Activated T-cell treated with anti-CD3 and anti-CD28 coated beads, Interleukin-2, amount 50 U/mL, for 48 hours (primary cell): ENCODE measurements at places on chromosomes 5 and 9.

GRCh38 chr5:66642538-66642937 is 46.3 kb downstream of the MAST4 start:
- DNase-seq, result no peak

GRCh38 chr5:92836855-92837755 is 743.9 kb downstream of the NR2F1-AS1 start:
- DNase-seq, result no peak

DNA sequence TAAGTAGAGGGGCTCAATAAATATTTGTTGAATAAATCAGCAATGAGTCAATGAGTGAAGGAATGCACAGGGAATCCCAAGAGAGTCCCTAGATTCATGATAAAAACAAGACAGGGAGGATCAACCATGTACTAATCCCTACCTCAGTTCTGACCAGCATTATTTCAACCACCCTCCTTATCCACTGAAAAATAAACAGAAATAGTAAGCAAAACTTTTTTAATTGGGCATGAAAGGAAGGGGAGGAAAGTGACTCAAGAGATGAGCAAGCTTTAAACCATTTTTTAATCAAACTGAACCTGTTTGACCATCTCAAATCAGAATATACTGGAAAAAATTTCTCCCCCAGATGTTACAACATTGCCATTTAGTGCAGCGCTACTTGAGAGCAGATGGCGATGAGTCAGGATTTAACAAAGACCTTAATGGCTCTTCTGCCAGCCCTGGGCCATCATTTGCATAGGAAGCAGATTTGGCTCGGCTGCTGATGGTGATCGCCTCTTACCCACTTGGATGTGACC is 194.8 kb upstream of the SLC30A5 start:
- no peak for DNase-seq

- no peak for DNase-seq
Observed at GRCh38 chr9:110072597-110073355, 135.2 kb downstream of the C9orf152 start.

GRCh38 chr9:93225892-93226291 is 42.0 kb downstream of the WNK2 start:
- DNase-seq, result no peak

- DNase-seq, result no peak
Observed at GRCh38 chr9:88791105-88791805, 200.0 kb upstream of the S1PR3 start.

GRCh38 chr9:111957856-111958631 is 61.4 kb downstream of the UGCG start:
- peak; percentile 37 for DNase-seq

GRCh38 chr9:121822093-121823085 is 171.0 kb downstream of the DAB2IP start:
- no peak for DNase-seq

- DNase-seq, result no peak
Observed at GRCh38 chr9:88310310-88310980, 77.8 kb upstream of the SPIN1 start.

DNA sequence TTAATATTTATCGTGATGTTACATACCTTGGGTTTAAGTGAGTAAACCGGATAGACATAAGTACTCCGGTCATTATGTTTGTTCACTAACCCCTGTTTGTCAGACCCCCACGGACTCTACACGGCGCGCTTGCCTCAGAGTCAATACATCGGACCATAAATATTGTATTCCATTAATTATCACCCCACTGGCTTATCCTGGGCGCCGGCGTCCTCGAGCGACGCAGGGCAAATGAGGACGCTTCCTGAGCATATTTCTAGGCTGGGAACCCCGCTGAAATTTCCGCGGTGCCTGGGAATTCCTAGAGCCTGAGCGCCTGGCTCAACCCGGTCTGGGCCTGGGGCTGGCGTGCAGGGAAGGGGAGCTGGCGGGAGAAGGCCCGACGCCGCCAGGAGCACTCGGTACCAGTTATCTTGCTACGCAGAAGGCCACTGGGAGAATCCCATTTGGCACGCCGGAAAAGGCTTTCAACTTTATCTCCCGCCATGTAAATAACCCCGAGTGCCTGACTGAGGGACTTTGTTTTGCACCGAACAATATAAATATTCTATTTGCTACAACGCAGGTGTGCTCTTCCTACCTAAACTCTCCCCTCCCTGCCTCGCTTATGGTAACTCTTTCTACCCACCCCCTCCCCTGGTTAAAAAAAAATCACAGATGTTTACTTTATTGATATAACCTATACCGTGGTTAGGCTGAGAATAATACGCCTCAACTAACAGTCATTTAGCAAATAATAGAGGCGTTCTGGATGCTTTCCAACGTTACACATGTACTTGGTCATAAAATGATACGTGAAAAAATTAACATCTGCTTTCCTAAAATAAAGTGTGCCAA is 19.4 kb downstream of the NR2F1 start:
- no peak for DNase-seq

DNA sequence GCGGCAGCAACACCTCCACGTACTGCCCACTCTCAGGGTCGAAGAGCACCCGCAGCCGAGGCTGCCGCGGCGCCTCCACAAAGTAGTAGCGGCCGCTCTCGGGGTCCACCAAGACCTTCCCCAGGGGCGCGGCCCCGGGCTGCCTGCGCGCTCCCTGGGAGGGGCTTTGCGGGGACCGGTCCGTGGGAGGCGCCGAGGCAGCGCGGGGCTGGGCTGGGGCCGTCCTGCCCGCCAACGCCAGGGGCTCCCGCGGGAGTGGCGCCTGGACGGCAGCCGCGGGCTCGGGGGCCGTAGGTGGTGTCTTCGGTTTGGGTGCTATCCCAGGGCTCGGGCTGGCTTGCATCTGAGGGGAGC is 2.6 kb upstream of the MZB1 start:
- DNase-seq, result no peak

DNA sequence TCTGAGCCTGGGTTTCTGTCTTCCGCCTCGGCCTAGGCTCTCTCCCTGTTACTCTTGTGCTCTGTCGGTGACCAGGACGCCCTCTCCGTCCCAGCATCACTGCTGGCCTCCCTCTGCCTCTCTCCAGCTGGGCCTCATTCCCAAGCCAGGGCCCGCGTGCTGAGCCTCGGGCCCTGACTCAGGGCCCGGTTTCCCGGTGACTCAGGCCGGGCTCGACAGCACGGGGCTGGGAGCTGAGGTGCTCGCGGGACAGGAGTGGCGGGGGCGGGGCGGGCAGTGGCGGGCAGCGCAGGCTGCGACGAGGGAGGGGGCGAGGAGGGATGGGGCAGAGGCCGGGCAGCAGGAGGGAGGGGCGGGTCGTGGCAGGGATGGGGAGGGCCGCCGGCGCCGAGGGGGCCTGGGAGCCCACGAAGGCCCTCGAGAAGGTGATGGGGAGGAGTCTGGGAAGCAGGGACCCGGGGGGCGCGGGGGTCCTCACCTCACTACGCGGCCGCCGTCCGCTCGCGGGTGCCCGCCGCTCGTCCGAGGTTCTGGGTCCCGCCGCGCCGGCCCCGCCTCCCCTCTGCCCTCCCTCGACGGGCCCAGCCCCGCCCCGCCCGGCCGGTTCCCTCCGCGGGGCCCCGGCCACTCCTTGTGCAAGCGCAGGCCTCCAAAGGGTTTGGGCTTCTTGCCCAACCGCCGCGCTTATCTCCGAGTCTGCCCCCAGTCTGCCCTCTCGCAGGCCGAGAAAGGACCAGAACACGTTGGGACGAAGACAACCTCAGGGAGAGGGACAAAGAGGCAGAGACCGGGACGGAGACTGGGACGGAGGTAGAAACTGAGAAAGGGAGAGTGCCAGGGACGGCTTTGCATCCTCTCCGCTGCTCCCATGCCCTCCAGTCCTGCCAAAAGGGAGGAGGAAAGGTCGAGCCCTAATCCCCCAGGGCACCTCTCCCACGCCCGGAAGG is at the start of gene ARAP3:
TSS of gene ARAP3 (minus strand) at position 536 of the 947 bp plus-strand sequence. CDS start 1,744 bp downstream, outside the sequence.
- DNase-seq, result peak; percentile 65

GRCh38 chr9:1155602-1156001 is 105.4 kb downstream of the DMRT2 start:
- DNase-seq, result no peak

- DNase-seq, result no peak
Observed at GRCh38 chr5:33905381-33905780, 13.6 kb upstream of the ADAMTS12 start.

DNA sequence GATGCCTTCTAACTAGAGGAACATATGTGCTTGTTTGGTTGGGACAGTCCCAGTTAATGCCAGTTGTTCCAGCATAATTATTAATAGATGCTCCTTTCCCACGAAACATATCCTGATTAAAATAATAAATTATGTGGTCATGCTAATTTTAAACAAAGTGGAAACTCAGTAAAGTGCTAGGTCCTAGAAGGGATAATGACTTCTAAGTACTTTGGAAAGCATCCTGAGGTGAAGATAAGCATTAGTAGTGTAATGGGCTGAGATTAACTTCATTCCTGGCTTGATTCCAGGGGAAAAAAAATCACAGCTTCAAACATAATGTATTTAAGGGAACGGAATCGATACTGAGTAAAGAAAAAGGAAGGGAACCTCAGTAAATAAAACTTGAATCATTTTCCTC is 213.7 kb upstream of the SNX2 start:
- DNase-seq, result no peak

DNA sequence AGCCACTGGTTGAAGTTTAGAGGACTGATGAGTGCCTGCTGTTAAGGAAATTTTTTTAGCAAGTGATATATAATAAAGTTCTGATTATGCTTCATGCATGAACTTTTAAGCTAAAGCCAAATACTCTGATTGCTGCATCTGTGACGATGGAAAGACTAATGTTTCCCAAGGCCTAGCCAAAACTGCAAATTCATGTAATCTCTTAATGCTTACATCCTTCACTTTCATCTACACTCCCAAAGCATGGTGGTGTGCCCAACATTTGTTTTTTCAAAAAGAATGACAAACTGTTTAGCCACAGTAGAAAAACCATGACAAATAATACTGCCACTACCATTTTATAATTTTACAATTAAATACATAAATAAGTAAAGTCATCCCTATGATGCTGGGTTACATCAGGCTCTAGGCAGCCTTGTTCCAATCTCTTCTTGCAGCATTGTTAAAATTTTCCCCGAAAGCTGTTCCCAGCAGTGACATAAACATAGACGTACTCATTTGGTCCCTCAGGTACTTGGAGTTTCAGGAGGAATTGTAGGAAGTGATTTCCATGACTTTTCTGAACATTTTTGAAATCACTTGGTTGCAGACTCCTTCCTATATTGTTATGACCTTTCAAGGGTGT is 625.3 kb upstream of the DMAC1 start:
- no peak for DNase-seq

- DNase-seq, result no peak
Observed at GRCh38 chr9:114124666-114125475, 25.8 kb upstream of the KIF12 start.

- DNase-seq, result no peak
Observed at GRCh38 chr9:121655231-121655755, 3.9 kb downstream of the DAB2IP start.

DNA sequence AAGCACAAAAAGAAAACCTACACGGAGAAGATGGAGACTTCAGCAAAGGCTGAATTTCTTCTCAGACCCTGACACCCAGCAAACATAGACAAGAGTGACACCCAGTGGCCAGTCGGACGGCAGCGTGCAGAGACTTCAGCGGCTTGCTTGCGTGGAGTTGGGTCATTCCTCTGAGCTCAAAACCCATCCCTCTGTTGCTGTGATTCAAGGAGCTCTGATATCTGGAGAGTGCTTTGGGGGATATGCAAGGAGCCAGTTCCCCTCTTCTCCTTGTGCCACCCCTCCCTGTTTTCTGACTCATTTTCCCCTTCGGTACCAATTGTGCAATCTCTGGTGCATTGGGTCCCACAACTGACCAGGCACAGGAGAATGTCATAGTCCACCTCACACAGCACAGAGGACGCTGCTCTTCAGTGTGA is 27.5 kb downstream of the SH3TC2 start:
- DNase-seq, result peak; percentile 81

- DNase-seq, result no peak
Observed at GRCh38 chr5:38387161-38387560, 128.8 kb downstream of the EGFLAM start.

- no peak for DNase-seq
Observed at GRCh38 chr9:124792257-124793014, 15.5 kb downstream of the OLFML2A start.

GRCh38 chr9:131349881-131350563 is 43.9 kb upstream of the PRRC2B start:
- DNase-seq, result peak; percentile 89

- no peak for DNase-seq
Observed at GRCh38 chr9:89395931-89396710, 77.8 kb downstream of the SECISBP2 start.

DNA sequence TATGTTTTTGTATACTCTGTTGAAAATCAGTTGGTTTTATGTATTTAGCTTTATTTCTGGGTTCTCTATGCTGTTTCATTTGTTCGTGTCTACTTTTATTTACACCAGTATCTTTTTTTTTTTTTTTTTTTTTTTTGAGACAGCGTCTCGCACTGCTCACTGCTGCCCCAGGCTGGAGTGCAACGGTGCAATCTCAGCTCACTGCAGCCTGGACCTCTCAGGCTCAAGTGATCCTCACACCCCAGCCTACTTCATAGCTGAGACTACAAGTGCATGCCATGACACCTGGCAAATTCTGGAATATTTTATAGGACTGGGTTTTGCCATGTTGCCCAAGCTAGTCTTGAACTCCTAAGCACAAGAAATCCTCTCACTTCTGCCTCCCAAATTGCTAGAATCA is 869.4 kb upstream of the CDH6 start:
- DNase-seq, result no peak

GRCh38 chr9:94111446-94111845 is 27.2 kb downstream of the PTPDC1 start:
- no peak for DNase-seq

DNA sequence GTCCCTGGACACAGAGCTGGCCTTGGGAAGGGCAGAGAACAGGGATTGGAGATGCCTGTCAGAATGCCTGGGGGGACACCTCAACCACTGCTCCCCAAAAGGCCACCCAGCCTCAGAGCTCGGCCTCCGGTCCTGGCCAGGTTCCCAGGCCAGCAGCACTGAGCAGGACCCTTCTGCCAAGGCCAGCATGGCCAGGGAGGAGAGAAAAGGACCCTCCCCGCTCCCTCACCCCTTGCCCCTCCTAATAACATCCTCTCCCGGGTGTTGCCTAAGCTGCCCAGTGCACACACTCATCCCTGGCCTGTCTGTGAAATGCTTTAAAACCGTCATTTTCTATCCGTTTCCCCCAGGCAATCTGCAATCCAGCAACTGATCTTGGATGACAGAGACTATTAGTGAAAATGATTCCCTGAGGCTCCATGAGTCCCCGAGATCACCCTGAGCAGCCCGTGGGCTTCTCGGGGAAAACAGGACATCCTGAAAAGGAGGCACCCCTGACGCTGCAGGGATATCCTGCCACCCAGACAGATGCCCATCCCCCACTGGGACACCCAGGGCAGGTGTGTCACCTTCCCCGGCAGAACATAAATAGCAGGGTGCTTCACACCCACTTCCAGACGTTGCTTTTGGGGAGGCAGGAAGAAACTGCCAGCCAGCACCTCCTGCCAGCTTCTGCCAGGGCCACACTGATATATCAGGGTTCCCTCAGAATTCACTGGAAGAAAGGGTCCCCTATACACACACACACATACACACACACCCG is 75.3 kb downstream of the ADAMTS2 start:
- DNase-seq, result no peak

DNA sequence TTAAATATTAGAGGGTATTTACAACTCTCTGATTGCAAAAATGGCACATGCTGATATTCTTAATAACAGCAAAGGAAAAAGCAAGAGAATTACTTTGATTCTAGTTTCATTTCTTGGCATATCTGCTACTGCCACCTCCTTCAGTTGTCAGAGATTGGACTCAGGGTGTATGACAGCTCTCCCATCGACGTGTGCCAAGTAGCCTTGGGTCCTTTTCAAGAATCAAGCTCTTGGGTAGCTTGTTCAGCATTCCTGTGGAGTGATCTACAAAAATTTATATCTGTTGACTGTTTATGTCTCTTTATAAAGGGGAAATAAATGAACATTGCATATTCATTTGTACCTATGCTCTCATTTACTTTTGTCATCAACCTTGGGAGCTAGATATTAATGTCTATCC is 315.6 kb downstream of the PRR16 start:
- DNase-seq, result no peak
